ENCODE measurements at places on chromosomes 6 and 20.
A peak's percentile ranks its signal among the peaks of the same experiment; 100 is the strongest.

GRCh38 chr6:157483770-157484169 is 102.8 kb downstream of the ZDHHC14 start:
- no peak for DNase-seq

DNA sequence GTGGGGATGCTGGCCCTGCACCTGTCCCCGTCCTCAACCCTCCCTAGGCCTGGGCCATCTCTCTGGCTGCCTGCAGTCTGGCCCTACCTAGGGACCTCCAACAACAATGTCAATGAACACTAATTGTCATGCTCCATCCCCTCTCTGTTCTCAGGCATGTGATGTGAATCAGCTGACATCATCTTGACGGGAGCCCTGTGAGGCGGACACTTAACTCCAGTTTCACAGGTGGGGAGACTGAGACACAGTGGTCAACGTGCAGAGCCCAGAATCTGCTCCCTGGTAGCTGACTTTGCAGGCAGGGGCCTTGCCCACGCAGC is 762 bp upstream of the TCEA2 start:
- no peak for DNase-seq

- DNase-seq, result no peak
Observed at GRCh38 chr20:64254571-64255360, 782 bp upstream of the PCMTD2 start.

GRCh38 chr6:33857093-33857931 is 53.5 kb upstream of the MLN start:
- DNase-seq, result no peak

DNA sequence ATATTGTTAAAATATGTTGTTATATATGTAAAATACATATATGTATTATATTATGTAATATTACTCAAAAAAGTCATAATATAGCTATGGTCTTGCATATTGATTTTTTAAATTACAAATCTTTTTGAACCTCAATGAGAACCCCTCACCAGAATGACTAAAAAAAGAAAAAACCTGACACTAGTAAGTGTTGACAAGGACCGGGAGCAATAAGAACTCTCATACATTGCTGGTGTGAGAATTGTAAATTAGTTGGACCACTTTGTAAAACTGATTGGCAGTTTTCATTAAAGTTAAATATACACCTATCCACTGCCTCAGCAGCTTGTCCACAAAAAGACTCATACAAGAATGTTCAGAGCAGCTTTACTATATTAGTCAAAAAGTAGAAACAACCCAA is 280.0 kb downstream of the BMP7 start:
- no peak for DNase-seq

DNA sequence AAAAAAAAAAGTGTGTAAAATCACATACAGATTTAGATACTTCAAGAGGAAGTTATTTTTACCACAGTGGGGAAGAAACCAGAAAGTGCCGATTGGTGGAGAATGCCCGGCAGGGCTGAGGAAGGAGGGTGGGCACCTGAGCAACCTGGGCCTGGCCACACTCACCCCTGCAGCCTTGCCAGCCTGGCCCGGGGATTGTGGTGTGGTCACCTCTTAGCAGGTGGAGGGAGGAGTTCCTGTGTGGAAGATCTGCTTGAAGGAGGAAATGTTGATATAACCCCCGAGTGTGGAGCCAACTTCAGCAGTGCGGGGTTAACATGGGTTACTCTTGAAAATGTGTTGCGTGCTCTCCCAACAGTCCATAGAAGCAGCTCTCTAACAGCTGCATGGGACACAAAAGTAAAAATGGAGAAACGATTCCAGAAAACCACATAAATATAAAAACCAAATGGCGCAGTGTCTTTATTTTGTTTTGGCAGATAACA is 14.7 kb downstream of the UST start:
- peak; percentile 51 for DNase-seq

DNA sequence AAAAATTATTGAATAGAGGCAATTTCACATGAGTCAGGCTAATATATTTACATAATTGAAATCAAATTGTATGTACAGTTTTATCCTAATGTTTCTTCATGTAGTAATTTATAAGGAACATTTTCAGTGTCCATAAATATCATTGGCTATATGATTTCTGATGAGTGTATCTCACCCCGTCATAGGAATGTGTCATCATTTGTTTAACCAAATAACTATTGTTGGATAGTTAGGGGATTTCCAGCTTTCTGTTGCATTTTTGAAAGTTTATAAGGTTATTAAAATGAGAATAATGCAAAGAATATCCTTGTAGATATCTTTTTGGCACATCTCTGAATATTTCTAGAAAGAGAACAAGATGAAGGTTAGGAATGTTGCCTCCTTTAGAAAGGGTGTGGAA is 39.0 kb downstream of the SYTL3 start:
- no peak for DNase-seq

- no peak for DNase-seq
Observed at GRCh38 chr6:7997286-7997685, 66.9 kb downstream of the BLOC1S5 start.

GRCh38 chr6:158285656-158286021 is 26.6 kb upstream of the TULP4 start:
- no peak for DNase-seq

- DNase-seq, result no peak
Observed at GRCh38 chr20:38915355-38915754, 10.9 kb upstream of the FAM83D start.

- DNase-seq, result peak; percentile 16
Observed at GRCh38 chr6:24936641-24937317, 1.0 kb upstream of the RIPOR2 start.

DNA sequence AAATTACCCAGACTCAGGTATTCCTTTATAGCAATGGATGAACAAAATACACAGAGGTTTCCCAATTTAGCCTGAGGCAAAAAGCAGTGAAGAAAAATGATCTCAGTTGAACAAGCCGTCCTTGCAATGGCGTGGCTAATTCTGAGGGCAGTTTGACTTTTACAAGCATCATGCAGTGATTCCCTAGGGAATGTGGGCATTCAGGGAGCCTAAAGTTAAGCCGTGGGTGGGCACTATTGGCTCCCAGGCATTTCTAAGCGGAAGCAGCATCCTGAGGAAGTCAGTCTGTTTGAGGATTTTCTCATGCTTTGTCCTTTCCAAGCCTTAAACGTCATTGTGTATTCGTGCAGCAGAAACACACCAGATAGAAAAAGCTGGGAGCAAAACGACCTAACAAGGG is 133.9 kb downstream of the MYLK4 start:
- no peak for DNase-seq

DNA sequence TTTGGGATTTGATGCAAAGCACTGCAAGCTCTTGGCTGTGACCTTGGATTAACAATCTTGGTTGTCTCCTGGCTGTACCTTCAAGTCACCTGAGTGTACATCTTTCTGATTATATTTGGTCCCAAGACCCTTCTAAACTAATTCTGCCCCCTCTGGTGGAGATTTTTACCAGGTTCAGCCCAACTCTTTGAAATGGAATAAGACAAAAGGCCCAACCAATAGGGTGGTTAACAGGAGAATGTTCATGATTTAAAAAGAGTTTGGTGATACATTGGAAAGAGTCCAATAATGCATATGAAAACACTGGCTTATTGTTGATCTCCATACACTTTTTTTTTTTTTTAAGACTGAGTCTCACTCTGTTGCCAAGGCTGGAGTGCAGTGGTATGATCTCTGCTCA is 77.5 kb upstream of the CD83 start:
- DNase-seq, result no peak

DNA sequence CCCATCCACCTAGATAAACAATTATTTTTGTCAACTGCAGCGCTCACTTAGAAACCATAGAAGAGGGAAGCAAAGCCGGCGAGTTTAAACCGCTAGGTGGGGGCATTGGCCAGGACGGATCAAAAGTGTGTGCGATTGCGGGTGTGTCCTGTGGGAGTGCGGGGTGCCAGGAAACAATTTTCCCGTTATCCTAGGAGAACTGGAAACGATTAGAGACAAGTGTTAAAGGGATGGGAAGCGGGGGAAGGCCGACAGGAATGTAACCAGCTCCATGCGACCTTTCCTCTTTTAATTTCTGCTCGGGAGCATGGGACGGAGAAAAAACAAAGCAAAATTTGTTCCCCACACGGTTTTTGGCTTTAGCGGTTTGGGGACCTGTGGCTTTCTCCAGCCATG is 2.8 kb upstream of the HTR1B start:
- DNase-seq, result no peak

- no peak for DNase-seq
Observed at GRCh38 chr6:46078294-46078693, 51.5 kb upstream of the ENPP4 start.

DNA sequence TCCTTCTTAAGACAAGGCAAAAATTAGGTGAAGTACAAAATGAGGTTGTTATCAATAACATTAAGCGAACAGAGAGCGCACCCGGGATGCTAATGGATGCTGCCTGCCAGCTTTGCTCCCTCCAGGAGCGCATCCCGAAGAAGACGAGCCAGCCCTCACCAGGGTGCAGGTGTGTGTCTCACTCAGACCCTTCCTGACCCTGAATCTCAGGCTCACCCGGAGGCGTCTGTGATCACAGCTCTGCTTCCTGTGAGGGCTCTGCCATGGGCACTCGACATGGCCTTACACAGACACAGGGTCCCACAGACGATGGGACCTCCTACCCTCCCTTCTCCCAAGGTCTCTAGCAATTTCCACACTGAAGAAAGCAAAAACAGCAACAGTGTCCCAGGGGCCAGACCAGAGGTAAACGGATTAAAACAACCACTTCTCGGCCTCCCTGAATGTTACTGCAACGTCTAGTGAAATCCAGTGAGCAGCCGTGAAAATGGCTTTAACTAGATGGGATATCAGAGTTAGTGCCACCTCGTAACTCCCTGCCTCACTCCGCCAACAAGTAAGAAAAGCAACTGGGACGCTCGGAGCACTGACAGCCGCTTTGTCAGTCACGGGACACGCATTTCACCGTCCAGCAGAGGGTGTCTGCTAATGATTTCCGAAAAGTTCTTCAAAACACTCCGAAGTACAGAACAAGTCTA is 11.7 kb downstream of the ZBTB46 start:
- DNase-seq, result no peak

DNA sequence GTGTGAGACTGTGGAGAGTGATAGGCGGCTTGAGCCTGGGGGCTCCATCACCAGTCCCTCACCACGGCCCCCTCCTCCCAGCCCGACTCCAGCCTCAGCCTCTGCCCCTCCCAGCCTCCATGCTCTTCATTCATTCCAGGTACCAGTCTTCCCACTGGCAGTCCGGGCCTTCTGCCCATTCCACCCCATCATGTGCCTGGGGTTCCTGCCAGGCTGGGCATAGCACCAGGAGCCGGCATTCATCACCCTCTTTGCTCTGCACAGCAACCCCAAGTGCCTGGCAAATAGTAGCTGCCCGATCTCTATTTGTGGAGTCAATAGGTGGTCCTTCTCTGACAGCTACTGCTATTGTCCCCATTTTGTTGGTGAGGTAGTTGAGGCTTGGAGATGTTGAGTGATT is 39.6 kb upstream of the GTSF1L start:
- DNase-seq, result no peak

DNA sequence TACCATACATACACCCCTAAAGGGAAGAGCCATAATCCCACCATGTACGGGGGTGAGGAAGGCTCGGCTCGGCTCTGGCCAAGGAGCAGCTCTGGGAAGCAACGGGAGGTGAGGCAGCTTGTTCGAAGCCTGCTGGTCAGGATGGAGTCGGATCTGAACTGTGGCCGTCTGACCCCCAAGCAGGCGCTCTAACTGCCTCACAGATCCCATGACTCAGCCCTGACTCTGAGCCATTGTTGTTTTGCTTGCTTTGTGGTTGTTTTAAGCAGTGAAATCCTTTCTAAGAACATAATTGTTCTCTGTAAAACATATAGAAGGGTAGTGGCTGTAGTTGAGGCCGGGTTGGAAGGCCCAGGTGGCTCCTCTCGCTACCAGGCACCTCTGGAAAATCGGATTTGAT is 10.9 kb downstream of the C6orf132 start:
- no peak for DNase-seq

- DNase-seq, result no peak
Observed at GRCh38 chr6:33822575-33823395, 19.0 kb upstream of the MLN start.

- DNase-seq, result no peak
Observed at GRCh38 chr6:70864401-70864800, 92.5 kb downstream of the B3GAT2 start.

DNA sequence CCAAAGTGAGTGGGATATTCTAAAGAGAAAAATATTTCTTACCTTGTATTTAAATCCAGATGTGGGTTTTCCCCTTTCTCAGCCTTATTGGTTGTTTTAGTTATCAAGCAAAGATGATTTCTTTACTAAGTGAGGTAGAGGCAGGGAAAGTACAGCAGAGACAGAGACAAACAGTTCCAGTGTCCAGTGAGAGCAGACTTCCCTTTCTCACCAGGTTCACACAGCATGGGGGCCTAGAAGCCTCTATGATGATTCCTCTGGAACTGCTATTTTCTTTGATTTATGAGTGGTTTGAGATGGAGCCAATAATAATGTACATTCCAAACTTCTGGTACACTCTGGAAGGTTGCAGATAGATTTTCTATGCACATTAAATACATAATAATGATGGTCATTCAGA is 234.0 kb upstream of the MARCKS start:
- DNase-seq, result no peak

- peak; percentile 92 for DNase-seq
Observed at GRCh38 chr6:35370785-35371493, 28.6 kb downstream of the PPARD start.

DNA sequence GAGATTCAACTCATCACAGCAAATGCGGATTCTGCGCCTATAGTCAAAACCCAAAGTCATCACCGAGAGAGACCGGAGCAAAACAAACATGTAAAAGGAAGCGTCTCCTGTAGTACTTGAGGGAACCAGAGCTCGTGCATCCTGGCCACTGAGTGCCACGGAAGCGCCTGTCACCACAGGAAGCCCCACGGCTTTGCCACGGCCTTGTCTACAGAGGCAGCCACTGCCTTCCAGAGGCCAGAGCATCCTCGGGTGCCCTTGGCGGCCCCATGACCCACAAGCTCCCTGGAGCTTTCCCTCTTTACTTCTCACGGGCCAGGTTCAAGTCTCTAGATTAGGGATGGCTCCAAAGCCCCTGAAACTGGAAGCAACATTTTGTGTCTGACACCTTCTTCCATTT is 7.5 kb downstream of the TCFL5 start:
- no peak for DNase-seq

DNA sequence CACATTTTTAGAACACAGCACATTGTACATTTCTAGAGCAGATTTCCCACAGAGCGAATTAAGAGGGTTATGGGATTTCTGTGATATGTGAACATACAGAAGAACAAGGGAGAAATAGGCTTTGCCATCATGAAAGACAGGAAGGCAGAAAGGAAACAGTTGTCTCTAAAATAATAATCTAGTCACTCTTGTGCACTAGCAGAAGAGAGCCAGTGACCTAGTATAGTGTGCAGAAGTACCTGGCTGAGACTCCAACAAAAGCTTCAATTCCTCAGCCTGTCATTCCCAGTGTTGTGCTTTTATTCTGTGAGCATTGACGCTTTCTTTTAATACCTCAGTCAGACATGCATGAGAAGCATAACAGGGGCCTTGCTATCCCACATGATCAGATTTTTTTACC is 17.8 kb upstream of the DCBLD1 start:
- DNase-seq, result no peak

GRCh38 chr20:10927936-10928840 is 254.4 kb upstream of the JAG1 start:
- DNase-seq, result no peak

- no peak for DNase-seq
Observed at GRCh38 chr6:152244998-152245630, 392.0 kb downstream of the SYNE1 start.

- no peak for DNase-seq
Observed at GRCh38 chr6:161674930-161675682, 401.2 kb upstream of the AGPAT4 start.

- DNase-seq, result peak; percentile 80
Observed at GRCh38 chr6:593139-593906, 63.6 kb downstream of the HUS1B start.

GRCh38 chr6:116152620-116153019 is 26.7 kb upstream of the COL10A1 start:
- DNase-seq, result no peak

- no peak for DNase-seq
Observed at GRCh38 chr20:32534661-32535240, 50.4 kb downstream of the NOL4L start.

Data from suppressor macrophage (primary cell).